GM04503 (cell line): ENCODE measurements at places on chromosomes 7 and 10.

GRCh38 chr7:91656541-91657482 lies 223.7 kb downstream of the MTERF1 start:
- peak; percentile 46 for DNase-seq

- DNase-seq = no peak
Observed at GRCh38 chr10:76021398-76021797, 590.0 kb downstream of the LRMDA start.

- no peak for DNase-seq
Observed at GRCh38 chr7:49400891-49401550, 372.4 kb upstream of the VWC2 start.

GRCh38 chr7:43071604-43072003 lies 40.8 kb upstream of the HECW1 start:
- DNase-seq = no peak

DNA sequence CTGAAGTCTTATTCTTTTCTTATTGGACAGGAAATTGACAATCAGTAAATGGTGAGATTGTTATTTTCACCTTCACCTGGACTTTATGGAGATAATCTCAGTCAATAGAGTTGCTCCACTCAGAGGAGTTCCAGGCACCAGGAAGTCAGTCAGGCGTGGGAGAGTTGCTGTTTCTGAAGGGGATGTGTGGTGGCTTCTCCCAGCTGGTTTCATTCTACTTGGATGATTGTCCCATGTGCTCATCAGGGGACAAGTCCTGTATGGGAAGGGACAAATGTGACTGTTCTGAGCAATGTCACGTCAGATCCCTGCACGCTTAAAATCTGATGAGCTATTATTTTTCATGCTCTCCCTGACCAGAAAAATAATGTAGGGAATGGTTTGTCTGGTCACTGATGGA lies 222.5 kb upstream of the PITRM1 start:
- DNase-seq = no peak

DNA sequence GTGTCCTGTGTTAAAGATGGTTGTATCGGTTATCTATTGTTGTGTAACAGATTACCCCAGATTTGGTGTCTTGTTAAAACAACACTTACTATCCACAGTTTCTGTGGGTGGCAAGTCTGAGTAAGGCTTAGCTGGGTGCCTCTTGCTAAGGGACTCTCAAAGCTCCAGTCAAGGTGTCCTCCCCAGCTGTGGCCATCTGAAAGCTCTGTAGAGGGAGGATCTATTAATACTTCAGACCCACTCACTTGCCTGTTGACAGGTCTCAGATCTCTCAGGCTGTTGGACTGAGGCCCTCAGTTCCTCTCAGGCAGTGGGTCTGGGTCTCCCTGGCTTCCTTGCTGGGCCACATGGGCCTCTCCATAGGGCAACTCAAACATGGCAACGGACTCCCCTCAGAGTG lies 19.6 kb downstream of the ARID5B start:
- DNase-seq = no peak

DNA sequence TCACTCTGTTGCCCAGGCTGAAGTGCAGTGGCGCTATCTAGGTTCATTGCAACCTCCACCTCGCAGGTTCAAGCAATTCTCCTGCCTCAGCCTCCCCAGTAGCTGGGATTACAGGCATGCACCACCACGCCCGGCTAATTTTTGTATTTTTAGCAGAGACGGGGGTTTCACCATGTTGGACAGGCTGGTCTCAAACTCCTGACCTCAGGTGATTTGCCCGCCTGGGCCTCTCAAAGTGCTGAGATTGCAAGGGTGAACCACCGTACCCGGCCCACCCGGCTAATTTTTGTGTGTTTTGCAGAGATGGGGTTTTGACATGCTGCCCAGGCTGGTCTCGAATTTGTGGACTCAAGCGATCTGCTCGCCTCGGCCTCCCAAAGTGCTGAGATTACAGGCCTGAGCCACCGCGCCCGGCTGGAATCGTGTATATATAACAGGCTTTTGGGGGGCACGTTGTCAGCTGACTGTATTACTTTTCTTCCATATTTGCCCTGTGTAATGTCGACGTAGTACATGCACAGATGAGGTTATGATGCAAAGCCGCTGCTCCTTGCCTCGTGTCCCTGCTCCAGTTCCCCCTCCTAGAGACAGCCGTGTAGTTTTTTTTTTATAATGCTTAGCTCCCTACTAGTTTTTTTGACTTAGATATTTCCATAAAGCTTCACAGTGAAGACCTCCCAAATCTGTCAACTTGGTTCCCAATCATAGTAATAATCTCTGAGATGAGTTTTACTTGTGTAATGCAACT lies 883 bp upstream of the TRA2A start:
- no peak for DNase-seq

DNA sequence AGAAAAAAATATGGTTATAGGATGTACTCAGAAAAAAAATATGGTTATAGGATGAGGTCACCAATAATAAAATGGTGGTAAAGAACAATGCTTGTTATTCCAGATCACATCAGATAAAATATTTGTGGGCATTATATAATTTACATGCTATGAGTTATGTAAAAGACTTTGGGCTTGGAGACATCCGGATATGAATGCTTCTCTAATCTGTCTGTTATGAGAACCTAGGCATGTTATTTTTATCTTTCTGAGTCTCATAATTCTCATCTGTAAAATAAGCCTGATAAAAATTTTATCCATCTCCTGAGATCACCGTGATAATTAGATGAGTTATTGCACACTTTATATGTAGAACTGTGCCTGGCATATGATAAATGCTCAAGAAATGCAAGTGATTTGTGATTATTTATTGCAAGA lies 37.8 kb downstream of the DKK1 start:
- peak; percentile 44 for DNase-seq

DNA sequence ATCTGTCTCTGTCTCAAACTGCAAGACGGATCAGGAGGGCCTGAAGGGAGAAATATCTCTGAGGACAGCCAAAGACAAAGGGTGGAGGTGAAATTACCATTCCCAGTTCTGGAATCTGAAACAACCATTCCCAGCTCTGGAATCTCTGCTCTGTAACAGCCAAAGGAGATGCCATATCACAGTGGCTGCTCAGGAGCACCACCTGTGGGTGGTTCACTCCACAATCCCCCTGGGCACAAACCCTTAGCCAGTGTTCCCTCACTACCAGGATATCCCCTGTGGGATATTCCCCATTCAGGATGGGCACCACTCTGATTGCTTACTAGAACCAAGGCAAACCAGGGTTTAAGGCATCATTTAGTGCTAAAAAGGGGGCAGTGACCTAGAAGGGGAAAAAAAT lies 199.0 kb downstream of the HTR7 start:
- no peak for DNase-seq
